Stimulated activated CD8-positive, alpha-beta memory T cell treated with anti-CD3 and anti-CD28 coated beads, Interleukin-4, amount 100 ng/mL, for 4 hours (primary cell): ENCODE measurements at places on chromosomes 2 and 18.

- DNase-seq, result no peak
Observed at GRCh38 chr2:56688661-56689060, 504.9 kb downstream of the CCDC85A start.

DNA sequence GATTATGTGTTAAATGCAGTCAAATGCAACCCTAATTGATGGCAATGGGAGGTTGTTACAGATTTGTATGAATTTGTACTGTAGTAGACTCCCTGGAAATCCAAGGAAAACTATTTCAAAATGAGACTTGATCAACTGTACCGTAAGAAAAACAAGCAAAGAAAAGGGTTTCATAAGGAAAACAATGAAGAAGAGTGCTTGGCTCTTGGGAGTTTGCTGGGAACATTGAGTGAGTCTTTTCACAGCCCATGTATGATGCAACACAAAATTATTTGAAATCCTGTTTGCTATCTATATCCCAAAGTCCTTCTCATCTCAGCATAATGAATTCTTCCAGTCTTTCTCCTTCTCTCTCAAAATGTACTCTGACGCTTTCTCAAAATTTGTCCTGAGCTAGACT is 67.0 kb upstream of the OSR1 start:
- DNase-seq, result no peak

- no peak for DNase-seq
Observed at GRCh38 chr2:132038179-132038882, 123.4 kb downstream of the ANKRD30BL start.

DNA sequence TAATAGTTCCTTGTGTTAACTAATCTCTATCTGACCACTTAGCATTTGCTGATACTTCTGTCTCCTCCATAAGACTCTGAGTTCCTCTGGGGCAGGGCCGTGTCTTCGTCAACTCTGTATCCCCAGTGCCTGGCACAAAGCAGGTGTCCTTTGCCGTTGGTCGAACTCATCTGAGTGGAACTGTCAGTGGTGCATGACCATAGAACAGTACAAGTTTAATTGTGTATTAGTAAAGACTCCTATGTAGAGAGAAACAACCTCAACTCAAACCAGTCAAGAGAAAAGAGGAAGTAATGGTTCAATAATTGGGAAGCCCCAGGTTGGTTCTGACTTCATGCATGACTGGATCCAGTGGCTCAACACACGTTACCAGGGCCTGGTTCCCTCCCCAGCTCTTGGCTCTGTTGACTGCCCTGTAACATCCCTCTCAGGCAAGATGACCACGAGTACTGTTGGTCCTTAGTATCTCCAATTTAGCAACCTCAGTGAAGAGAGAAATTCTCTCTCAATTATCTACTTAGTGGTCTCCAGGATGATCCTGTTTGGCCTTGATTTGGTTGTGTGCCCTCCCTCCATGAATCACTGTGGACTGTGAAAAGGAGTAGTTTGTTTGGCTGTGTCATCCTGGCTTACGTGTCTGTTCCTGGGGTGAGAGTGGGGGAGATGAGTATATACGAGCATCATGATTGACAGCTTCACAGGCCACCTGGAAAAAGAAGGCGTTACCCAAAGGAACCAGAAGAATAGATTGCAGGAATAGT is 58.5 kb upstream of the MSH6 start:
- no peak for DNase-seq

- no peak for DNase-seq
Observed at GRCh38 chr2:128514555-128514955, 195.9 kb upstream of the HS6ST1 start.

DNA sequence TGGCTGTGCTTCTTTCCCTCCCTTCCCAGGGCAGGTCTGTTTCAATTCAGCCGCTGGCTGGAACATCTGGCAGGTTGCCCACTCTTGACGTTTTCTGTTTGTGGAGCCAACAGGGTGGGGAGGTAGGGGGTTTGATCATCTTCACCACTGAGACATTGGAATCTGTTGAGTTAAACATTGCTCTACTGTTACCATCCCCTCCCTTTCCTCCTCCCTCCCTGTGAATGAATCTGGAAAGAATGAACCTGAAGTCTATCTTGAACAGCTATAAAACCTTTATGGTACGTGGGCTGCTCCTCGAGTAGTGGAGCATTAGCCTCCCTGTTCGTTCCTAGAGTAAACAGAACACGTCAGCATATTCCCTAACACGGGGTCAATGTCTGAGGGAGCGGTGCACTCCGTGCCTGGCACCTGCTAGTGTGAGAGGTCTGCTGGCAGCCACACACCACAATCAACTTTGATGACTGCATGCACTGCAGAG is 249.9 kb upstream of the RBBP8 start:
- no peak for DNase-seq

GRCh38 chr2:114022360-114023085 is 132.6 kb downstream of the ACTR3 start:
- no peak for DNase-seq

GRCh38 chr2:187549193-187549592 is 5.0 kb downstream of the TFPI start:
- DNase-seq, result no peak

GRCh38 chr2:137966043-137966442 is 1.8 kb downstream of the HNMT start:
- no peak for DNase-seq

GRCh38 chr18:12726774-12727550 is 24.1 kb downstream of the PSMG2 start:
- DNase-seq, result peak; percentile 29

- DNase-seq, result no peak
Observed at GRCh38 chr2:88632569-88632968, 5.3 kb upstream of the EIF2AK3 start.

GRCh38 chr18:77079954-77080682 is 52.5 kb downstream of the MBP start:
- DNase-seq, result no peak

- no peak for DNase-seq
Observed at GRCh38 chr2:199806179-199806578, 44.8 kb downstream of the FTCDNL1 start.

GRCh38 chr2:15561574-15562344 is 625 bp upstream of the NBAS start:
- DNase-seq, result no peak

DNA sequence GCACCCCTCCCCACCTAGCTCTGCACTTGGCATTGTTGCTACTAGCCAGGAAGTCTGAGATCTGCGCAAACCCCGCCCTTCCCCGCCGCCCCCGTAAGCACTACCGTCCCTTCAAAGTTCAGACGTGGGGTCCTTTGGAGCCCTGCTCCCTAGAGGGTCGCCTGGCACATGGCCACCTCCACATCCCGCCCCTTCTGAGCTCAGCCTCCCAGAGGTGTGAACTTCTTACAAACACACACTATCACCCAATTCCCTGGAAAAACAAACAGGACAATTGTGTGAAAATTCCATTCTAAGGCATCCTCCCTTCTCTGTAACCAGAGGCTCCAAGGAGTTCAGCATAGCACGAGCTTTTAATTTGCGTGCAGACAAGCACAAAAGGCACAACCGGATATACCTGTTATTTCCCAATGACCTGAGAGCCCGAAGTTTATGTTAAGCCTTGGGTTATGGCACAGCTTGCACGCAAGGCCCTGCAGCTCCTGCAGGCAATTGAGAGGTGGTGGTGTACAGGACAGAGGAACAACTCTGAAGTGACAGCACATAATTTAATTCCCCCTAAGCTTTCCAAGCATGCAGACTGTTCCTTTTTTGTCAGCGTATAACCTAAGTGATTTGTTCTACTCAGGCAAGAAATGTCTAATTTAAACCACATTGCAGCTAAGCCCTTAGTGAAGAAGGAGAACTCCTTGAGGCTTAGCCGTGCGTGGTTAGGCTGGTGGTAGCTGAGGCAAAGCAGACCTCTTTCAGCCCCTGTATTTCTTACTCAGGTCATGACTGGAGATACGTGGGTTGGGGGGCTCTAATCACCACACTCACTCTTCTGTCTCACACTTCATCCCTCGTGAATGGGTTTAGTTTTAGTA is 20.3 kb upstream of the CYP1B1 start:
- DNase-seq, result no peak

DNA sequence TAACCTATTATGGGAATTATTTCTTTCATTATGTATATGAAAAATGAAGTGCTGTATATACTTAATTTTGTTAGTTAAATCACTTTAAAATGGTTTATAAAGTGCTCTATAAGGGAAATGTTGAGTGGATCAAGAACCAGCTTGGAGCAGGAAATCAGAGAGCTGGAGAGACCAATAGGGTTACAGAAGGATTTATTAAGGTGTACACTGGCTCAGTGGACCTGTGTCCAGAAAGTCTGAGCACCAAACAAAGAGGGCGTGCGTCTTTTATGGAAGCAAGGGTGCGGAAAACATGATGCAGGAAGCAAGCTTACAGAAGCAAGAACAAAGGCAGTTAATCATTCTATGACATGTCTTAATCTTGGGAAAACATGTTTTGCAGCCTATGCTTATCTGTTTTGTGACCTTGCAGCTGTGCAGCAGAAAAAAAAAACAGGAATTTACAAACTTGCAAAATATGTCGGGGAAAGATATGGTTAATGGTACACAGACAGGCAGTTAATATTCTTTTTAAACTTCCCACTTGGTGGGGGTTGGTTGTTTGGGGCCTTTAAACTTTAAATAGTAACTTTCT is 65.2 kb upstream of the SLC35G4 start:
- no peak for DNase-seq

GRCh38 chr2:10224734-10225133 is 78.0 kb upstream of the HPCAL1 start:
- DNase-seq, result no peak

- no peak for DNase-seq
Observed at GRCh38 chr2:207812726-207813080, 43.0 kb upstream of the FZD5 start.

GRCh38 chr18:59323931-59324622 is 5.6 kb upstream of the CPLX4 start:
- DNase-seq, result no peak

DNA sequence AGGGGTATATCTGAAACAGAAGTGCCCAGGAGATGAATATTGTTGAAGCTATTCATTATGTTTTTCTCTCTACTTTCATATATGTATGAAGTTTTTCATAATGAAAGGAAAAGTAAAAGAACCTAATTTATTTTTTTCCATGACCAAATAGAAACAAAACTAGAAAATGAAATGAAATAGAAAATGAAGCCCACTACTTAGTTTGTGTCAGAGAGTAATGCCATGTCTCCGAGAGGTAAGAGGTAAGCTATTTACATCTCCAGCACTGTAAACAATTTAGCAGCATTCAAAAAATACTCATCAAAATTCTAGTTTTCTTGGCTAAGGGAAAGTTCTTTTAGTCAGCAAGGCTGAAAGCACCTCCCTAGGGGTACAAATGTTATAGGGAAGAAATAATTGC is 238.6 kb downstream of the PTH2R start:
- no peak for DNase-seq

- peak; percentile 88 for DNase-seq
Observed at GRCh38 chr2:240566203-240567136, 1.8 kb upstream of the RNPEPL1 start.

DNA sequence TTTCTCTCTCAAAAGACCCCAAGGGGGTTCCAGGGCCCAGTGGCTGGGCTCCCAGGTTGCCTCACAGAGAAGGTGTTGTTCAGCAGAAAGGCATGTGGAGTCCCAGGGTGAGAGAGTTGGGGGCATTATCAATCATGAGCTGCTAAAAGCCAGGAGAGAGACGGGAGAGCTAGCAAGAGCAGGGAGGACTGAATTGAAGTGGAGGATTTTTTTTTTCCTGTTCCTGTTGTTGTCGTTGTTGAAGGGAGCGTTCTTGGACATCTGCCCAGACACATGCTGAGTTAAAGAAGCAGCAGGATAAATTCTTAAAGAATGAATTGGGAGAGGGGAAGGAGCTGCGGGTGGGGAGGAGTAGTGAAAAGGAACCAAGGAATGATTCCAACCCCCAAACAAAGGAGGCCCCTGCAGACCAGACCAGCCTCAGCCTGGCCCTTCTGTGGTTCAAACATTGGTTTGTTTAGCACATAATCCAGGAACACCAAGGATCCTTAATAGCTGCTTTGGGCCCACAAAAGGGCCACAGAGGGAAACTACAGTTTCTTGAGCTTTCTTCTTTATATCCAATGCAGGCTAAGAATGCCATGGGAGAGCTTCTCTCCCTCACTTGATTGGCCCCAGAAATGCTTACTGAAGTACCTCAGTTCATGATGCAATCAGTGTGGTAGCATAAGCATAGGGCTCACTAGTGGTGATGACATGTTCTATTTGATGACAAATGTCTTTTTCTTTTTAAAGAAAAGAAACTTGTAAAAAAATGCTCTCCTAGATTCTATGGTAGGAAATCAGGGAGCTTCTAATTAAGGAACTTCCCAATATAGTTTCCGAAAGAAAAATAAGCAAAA is 146.0 kb downstream of the SETBP1 start:
- DNase-seq, result no peak

DNA sequence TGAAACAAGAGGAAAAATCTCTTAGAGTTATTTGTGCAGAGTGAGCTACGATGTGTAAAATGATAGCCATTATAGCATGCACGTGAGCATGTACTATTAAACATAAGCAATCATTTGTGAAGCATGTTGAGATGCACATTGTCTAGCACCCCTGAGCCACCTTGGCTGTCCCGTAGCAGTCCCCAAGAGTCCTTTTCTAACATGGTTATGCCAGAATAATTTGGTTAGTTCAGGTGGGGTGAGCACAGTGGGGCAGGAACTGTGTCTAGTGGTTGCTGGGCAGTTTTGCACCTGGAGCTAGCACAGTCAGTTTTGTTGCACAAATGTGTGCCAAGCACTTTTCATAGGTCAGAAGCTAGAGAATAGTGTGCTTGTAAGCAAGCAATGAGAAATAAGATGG is 809.8 kb downstream of the RNF144A start:
- DNase-seq, result no peak

DNA sequence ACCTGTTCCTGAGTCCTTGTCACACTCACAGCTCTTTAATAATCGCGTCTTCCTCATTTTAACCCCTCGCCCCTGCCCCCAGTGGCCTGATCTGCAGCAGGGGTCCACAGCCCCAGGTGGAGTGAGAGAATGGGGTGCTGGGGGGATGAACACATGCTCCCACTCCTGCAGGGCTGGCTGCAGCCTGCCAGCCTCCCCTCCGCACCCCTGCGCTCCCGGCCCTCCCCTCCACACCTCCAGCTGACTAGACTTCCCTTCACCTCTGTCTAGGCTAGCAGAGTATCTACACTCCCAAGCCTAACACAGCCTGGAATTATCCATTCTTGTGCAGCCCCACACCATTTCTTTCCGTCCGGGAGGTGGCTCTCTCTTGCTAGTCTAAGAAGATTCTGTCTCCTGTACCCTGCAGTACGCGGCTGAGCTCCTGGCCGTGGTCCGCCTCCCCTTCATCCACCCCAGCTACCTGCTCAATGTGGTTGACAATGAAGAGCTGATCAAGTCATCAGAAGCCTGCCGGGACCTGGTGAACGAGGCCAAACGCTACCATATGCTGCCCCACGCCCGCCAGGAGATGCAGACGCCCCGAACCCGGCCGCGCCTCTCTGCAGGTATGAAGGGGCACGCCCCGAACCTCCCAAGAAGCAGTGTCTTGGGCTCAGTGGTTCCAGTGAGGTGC is 231.6 kb downstream of the ATAD2B start:
- no peak for DNase-seq
